ENCODE measurements at places on chromosomes 2 and 18.

DNA sequence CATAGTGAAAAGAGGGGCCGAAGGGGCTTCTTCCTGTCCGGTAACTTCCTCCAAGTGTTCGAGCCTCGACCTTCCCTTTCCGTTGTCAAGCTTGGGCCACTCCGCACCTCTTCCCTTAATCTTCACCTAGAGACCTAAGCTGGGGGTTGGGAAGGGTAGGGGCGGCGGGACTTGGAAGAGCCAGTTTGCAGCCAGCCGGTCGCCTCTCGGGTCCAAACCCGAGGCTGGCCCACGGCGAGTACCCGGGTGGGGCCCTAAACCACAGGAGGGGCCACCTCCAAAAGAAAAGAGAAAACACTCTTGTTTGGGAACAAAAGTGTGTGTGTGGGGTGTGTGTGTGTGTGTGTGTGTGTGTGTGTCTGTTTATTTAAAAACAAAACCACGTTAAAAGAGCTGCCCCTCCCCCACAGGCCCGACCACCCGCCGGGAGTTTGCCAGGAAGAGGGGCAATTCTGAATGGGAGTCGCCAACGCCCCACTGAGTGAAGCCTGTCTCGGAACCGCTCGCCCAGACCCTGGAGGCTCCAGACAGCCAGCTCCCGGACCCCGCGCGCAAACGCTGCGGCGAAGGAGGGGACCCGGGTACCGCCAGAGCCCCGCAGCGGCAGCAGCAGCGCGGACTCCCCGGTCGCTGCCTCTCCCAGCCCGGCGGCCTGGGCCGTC lies 488 bp upstream of the RHOB start:
- H3K27ac ChIP-seq = no peak overlapping the region
- peak overlapping the region; percentile 36 for H3K4me3 ChIP-seq
- H3K27me3 ChIP-seq = no peaks in the 10 kb centered on the region
- H3K36me3 ChIP-seq = no peaks in the 10 kb centered on the region

- H3K4me3 ChIP-seq = no peak overlapping the region
- DNase-seq = no peak
- H3K4me1 ChIP-seq = no peaks in the 10 kb centered on the region
- peaks cover 18% of the 10 kb centered on the region for H3K27me3 ChIP-seq
These were observed 189.0 kb downstream of the PRKCE start for GRCh38 chr2:45840481-45840880.

DNA sequence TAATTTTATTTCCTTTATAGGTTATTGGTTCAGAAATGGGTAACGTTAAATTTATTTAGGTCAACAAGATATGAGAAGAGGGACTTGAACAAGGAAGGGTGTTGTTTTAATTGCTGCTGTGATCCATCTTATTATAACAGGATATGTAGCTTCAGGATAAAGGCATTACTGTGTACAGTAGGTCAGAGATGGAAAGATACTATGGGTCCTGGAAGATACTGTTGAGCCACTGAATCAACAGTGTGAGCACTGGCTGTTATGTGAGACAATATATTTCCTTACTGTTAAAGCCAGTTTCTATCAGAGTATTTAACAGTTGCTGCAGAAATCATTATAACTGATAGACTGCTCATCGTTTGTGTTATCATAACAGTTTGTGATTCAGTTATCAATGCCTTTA lies 414.7 kb downstream of the THSD7B start:
- no peaks in the 10 kb centered on the region for H3K27me3 ChIP-seq
- DNase-seq = no peak
- H3K27ac ChIP-seq = no peak overlapping the region
- no peaks in the 10 kb centered on the region for H3K36me3 ChIP-seq
- H3K4me3 ChIP-seq = no peak overlapping the region

DNA sequence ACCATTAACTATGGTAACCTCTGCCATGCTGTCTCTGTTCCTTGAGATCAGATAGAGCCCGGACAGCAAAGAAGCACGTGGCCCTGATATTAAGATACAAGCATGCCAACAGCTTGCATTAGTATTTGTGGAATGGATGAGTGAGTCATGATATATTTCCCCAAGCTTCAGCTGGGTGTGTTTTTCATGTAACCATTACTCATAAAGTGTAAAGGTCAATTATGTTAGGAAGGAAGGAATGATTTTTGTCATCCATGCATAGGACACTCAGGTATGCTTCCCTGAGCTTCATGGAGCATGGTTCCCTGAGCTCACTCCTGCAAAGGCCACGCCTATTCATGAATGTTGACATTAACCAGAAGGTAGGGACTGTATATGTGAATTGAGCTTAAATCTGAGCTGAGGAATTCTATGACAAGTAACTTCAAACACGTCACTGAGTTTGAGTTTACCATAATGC lies 74.6 kb downstream of the ARL4C start:
- no peak for DNase-seq
- no peaks in the 10 kb centered on the region for H3K4me1 ChIP-seq

Data from K562 (cell line).